ENCODE measurements at places on chromosomes 4 and X.

GRCh38 chrX:19557822-19558221, 42.5 kb upstream of the MAP3K15 start:
- DNase-seq = no peak

DNA sequence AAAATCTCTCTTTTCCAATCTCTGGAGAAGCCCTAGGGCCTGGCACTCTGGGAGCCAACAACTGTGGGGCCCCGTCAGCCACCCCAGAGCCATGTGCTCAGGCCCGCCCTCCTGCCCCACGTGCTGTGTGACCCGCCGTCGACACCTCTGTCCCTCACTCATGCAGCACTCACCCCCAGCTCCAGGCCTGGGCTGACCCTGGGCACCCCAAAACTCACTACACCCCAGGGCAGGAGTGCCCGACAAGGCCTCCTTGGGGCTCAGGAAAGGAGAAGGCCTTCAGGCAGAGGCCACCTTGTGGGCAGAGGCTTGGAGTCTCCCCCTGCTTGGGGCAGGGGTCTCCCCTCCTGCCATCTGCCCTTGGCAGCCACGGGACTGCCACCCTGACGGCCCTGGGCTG, 5.7 kb downstream of the MYL5 start:
- no peak for DNase-seq

DNA sequence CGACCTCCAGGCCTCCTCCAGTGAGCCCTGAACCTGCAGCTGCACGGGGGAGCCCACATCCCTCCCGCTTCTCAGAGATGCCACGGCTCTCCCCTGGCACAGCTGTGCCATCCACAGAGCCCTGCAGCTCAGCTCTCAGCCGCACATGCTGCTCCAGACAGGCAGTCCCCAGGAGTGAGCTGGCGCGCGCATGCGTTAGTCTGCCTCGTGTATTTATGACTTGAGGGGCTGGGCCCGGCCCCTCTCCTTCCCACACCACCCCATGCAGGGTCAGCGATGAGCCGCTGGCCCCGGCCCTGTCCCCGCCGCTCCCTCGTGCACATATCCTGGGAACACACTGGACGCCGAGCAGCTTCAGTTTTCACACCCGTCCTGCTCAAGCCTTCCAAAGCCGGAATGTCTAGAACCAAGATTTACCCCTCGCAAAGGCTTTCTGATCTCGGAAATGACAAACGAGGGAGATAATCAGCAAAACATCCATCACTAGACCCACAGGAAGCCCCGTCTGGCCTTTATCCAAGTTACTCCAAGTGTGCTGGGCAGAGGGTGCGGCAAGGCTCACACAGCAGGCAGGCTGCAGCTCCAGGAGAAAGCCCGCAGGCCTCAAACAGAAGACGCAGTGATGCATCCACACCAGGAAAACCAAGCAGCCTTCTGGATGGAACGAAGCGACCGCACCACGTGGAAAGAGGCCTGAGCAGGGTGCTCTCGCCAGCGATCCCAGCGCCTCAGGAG, 24.3 kb downstream of the GAK start:
- DNase-seq = no peak

DNA sequence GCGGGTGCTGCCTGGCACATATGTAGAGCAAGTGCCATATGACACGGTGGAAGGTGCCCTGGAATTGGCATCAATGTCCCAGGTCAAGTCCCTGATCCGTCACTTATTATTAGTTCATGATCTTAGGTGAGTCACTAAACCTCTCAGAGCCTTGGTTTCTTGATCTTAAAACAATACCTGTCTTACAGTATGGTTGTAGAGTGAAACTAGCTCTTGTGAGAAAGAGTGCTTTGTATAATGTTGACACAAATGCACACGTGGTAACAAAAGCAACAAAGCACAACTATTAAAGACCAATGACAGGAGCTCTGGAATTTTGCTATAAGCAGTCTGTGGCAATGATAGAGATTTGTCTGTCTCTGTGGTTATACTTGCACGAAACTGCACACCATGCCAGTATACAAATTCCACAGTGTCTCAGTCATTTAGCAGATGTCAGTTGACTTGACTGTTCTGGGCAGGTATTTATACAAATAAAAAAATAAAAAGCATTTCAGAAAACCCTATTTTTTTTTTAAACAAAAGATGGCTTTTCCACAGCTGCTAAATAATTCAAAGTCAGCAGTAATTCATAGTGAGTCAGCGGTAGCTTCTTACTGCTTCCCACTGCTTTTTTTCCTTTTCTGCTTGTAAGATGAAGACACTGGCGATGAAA, 19.7 kb upstream of the ACSL1 start:
- DNase-seq = no peak

DNA sequence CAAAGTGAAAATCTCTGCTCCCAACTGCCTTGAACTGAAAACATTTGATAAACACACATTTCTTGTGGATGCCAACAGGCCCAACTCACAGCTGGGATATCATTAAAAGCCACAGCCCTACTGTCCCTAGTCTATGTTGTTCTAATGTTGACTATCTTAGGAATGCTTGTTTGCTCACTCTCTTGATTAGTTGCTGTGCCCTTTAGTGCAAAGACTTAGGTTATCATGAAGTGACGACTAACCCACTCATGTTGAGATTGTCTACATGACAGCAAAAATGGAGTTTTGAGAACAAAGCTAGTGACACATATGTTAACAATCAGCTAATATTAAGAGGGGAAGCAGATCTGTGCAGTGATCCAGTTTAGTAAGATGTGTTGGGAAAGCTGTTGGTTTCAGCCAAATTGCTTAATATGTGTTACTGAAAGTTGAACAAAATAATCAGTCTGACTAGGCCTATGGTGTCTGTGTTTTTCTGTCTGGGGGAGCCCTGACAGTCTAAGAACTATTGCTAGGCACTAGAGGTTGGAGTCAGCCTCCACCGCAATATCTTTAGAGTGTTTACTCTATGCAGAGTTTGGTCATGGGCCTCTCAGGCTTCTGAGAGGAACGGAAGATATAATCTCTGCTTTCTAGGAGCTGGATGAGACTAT, 125.5 kb downstream of the ATG4A start:
- DNase-seq = no peak

Measured in activated CD8-positive, alpha-beta memory T cell treated with anti-CD3 and anti-CD28 coated beads, Interleukin-2, amount 50 U/mL, for 48 hours (primary cell).